ENCODE measurements at places on chromosomes 4 and X.

DNA sequence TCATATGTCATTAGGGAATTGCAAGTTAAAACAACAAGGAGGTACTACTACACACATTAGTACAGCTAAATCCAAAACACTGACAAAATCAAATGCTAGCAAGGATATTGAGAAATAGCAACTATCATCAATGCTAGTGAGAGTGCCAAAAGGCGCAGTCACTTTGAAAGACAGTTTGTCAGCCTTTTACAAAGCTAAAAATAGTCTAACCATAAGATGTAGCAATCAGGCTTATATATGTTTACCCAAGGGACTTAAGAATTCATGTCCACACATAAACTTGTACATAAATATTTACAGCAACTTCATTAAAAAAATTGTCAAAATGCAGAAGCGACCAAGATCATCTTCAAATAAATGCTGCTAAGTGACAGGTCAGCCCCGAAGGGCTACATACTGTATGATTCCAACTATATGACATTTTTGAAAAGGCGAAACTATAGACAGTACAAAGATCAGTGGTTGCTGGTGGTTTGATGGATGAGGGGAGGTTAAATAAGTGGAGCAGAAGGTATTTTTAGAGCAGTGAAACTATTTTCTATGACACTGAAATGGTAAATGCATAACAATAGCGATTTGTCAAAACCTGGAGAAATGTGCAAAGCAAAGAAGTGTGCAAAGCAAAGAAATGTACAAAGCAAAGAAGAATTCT is 704.8 kb downstream of the ARAP2 start:
- no peak for DNase-seq

- DNase-seq: no peak
Measured at GRCh38 chr4:103786014-103786413, 66.2 kb upstream of the TACR3 start.

- DNase-seq: no peak
Measured at GRCh38 chrX:53279296-53280237, 1.8 kb downstream of the IQSEC2 start.

DNA sequence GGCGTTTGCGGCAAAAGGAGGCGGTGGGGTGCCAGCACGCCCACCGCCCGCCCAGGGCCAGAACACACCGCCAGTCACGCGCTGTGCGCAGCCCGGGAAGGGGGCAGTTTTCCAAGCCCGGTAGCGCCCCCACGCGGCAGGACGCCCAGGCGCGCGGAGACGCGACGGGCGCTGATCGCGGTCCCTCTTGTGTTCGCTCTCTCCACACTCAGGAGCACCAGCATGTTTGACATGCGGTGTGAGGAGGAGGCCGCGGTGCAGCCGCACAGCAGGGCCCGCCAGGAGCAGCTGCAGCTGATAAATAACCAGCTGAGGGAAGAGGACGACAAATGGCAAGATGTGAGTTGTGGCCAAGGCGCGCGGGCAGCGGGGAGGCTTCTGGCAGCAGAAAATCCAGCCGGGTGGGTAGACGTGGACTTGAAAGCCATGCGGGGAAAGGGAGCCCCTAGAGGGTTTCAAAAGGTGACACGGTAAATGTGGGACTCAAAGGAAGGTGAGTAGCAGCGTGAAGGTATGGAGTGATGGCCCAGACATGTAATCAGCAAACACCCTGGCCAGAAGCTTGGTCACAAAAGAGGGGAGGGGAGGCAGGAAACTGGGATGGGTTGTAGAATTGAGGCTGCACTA is 104.1 kb downstream of the PHOX2B start:
- DNase-seq: peak; percentile 7
